ENCODE measurements at places on chromosomes 2 and 18.

DNA sequence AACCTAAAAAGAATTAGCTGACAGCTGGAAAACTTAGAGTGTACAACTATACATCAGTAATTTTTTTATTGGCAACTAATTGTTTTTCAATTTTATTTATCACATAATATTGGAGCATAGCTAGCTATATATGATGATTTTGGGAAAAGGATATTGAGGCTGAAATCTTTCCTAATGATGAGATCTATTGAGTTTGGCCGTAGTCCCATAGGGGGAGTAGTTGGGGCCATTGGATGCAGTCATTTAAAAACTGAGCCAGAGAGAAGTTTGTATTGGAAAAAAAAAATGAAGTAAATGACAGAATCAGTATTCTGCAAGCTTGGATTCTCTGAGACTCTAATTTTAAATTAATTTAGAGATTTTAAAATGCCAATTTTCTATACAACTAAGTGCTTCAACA, 179.8 kb downstream of the LTBP1 start:
- no peak for DNase-seq

GRCh38 chr2:68765739-68766375, 31.2 kb downstream of the ARHGAP25 start:
- no peak for DNase-seq

- DNase-seq: no peak
Measured at GRCh38 chr2:42651057-42651456, 82.6 kb downstream of the MTA3 start.

GRCh38 chr18:29501952-29502351, 1325.0 kb upstream of the CDH2 start:
- no peak for DNase-seq

DNA sequence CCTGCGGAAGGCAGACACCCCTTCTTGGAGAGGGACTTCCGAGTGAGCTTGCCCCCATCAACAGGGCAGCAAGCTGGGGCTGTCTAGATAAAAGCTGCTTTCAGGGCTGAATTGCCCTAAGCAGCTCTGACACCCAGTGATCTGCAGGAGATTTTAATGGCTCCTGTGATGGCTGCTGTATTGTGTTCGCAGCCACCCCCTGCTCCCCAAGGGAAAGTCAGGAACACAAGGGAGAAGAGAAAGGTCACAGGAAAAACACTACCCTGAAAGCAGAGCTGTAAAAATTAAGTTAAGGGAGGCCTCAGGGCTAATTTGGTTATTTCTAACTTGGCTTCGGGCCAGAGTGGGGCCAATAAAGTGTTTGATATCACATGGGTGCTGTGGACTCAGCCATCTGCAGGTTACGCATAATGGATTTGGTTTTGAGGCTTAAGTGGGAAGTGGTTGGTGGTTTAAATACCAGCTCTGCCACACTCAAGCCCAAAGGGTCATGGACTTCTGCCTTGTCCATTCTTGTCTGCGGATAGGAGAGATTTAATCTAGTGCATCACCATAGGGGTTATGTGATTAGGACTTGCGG, 147.6 kb downstream of the CLIP4 start:
- DNase-seq: no peak

- DNase-seq: no peak
Measured at GRCh38 chr2:42926434-42927333, 134.3 kb upstream of the HAAO start.

- no peak for DNase-seq
Measured at GRCh38 chr2:198337368-198337767, 533.0 kb downstream of the PLCL1 start.

DNA sequence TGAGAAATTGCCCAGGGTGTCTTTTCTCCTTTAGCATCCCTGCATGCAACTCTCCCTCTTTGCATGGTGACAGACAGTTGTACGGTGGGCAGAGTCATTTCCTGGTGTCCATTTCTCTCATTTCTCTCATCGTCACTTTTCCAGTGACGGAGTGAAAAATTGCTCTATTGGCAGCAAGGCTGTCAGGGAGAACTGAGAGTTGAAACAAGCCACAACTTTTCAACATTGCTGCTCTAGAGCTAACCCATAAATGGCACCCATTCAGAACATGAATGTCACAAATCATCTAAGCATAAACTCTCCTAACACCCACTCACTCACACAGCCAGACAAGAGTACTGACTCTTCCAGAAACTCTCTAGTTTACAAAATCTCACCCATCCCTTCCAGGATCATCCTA, 55.7 kb downstream of the ZC3H8 start:
- peak; percentile 7 for DNase-seq

DNA sequence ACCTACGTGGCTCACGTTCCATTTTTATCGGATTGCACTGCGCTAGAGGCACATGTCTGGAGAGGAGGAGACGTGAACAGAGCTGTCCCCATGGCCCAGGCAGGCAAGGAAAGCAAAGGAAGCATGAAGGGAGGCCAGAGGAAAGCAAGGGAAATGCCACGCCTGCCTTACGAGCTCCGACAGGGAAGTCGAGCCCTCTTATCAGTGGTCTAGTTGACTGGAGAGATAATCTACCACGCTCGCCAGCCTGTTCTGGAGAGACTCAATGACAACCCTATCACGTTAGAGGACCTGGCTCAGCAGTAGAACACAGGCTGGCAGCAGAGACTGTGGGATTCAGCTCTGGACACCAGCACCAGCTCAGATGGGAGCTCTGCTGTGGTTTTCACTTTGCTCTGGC, 202.6 kb upstream of the ID2 start:
- DNase-seq: no peak

DNA sequence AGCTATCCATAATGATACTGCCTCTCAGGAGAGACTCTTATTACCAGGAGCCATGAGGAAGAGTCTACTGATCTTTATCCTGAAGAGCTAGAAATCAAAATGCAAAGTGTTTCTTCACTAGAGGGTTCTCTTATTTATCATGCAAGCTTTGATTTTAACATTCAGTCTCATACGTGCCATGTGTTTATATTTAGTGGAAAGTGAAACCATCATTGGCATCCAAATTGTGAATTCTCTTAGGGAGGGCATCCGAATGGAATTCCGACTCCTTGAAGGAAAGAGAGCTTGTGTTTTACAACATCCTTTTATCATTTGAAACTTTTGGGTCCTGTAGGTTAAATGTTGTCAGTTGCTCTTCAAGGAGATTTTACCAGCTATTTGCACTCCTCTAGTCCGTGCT, 170.4 kb upstream of the SESTD1 start:
- DNase-seq: no peak

DNA sequence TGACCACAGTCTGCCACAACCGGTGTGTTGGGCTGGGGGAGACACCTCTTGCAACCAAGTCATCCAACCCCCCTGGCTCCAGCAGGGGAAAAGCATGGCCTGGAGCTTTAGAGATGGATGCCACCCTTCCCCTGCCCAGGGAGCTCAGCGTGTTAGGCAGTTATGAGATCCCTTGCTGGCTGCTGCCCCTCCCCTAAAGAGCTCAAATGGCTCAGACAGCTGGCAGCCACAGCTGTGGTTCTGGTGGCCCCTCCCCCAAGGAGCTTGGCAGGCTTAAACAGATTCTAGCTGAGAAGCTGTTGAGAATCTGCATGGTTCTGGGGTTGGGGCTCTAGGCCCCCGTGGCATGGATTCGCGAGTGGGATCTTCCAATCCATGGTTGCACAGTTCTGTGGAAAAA, 64.7 kb downstream of the TEX51 start:
- no peak for DNase-seq

GRCh38 chr18:2538236-2538635, 33.1 kb downstream of the METTL4 start:
- DNase-seq: no peak

GRCh38 chr18:45940724-45941123, 26.4 kb downstream of the EPG5 start:
- no peak for DNase-seq

DNA sequence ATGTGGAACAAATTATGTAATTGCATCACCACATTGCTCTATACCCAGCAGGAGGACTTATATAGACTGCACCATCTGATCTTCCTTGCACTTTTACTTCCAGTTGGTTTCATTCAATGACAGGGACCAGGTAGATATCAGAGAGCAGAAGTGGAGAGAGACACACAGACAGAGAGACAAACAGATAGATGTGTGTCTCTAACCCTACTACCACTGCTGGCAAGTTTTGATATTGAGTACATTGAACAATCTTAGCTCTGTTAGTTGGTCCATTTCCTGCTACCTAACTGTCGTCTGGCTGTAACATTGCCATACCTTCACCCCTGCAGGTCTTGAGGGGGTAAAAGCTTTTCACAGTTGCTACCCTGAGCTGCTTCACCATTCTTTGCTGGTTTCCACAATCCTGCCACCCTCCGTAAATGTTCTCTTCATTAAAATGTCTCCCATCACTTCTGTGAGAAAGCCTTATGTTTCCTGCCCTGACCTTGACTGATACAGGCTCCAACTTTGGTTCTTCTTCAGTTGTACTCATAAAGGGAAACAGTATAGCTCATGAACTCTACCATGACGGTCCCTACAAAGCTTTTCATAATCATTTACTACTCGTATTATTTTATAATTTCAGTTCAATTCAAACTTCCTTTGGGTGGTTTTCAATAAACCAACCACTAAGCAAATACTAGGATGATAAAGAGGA, 62.3 kb upstream of the ITGA4 start:
- no peak for DNase-seq

DNA sequence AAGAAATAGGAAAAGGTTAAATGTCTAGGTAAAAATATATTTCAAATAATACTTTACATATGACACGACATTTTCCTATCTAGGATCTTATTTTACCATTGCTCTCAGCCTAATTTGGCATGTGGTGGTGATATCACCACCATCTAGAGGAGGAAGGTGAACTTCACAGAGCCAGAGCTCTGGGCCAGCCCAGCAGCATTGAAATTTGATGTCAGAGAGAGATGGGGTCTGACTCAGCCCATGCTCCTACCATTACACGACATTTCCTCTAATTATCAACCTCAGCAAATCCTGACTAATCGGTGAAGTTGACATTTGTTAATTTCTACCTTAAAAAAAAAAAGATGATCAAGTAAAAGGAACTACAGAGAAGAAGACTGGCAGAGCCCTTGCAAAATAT, 42.3 kb downstream of the LRRTM4 start:
- DNase-seq: no peak

DNA sequence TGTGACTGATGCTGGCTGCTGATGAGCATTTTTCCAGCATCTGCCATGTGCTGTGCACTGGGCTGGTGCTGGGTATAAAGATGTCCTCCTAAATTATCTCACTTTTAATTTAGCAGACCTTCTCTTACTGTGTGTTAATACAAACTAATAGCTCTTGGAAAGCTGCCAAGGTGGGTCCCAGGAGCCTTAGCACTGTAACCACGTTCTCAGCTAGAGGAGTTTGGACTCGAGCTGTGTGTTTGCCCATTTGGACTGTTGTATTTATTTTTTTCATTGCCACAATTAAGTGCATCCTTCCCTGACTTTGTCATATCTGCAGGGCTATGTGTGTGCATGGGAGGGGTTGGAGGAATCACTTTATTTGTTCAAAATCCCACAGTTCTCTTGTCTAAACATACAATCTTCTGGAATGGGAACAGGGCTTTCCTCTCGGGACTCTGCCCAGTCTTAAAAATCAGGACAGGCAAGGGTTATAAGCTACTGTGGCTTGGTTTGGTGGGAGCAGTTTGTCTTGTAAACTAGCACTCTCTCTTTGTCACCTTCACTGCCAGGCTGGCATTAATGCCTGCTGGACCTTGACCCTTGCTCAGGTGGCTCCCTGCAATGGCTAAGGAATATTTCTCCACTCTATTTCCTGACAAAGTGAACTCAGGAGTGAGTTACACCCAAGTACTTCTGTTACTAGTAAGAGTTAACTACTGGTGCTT, 129.7 kb upstream of the MGAT5 start:
- no peak for DNase-seq

GRCh38 chr18:77057006-77057395, 75.6 kb downstream of the MBP start:
- no peak for DNase-seq

- DNase-seq: no peak
Measured at GRCh38 chr18:8658858-8659485, 46.4 kb upstream of the MTCL1 start.

DNA sequence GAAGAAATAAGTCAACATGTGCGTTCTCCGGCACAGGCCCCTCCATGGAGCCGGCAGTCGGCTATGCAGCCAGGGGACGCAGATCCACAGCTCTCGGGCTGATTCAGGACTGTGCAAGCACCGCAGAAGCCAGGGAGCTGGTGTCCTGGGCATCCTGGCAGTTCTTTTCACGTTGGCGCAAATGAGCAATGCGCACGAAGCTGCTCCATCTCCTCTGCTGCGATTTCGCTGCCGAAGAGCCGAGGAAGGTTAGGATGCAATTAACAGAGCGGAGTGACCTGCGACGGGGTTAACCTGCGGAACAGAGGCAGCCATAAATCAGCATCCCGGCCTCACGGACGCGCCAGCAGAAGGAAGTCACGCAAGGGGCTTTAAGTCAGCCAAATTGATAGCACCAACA, 107.1 kb upstream of the POU3F3 start:
- DNase-seq: no peak

GRCh38 chr18:48361801-48362200, 47.4 kb downstream of the ZBTB7C start:
- DNase-seq: no peak

DNA sequence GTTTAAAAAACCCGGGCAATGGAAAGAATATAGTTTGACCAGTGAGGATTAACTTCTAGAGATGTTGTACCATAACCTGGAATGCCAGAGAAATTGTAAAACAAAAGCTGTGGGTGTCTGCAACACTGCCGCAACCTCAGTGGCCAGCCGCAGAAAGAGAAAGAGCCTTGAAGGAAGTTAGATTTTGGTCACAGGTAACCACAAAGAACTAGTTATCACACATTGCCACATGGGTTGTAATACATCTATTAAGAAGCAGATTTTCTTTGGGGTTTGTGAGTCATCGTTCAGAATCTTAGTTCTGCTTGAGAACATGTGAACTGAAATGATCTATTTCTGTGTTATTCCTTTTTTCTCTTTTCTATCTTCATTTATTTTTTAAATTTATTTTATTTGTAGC, 222.9 kb upstream of the AGAP1 start:
- DNase-seq: peak; percentile 41

GRCh38 chr2:68388772-68389171, 23.7 kb downstream of the PLEK start:
- DNase-seq: no peak

DNA sequence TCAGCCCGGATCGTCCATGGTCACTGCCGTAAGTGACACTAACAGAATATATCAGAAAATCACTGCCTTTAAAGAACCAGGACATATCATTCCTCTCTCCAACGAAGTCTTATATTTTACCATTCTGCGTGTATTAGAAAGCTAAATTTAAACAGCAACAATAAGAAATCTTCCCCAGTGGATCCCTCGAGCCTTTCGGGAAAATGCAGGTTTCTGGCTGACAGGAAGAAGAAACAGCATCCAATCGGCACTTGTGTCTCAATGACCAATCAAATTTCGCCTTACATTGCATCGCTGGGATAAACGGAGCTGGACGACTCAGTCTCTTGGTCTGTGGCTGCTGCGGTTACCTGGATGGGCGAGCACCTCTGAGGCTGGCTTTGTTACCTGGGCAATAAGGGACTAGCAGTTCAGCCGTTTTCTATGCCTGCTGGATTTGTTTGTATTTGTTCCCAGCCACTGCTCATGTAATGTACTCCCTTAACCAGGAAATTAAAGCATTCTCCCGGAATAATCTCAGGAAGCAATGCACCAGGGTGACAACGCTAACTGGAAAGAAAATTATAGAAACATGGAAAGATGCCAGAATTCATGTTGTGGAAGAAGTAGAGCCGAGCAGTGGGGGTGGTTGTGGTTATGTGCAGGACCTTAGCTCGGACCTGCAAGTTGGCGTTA, at the start of gene DUSP19:
Gene DUSP19 (plus strand): TSS at position 284 of the 675 bp plus-strand sequence. CDS start 187 bp downstream, at position 471.
- peak; percentile 78 for DNase-seq

- no peak for DNase-seq
Measured at GRCh38 chr2:52456561-52457377, 1310.8 kb upstream of the CHAC2 start.

All from GM12864 (cell line).